Mucosa of descending colon (tissue), 3 donors: ENCODE measurements at places on chromosomes 16 and 17.

DNA sequence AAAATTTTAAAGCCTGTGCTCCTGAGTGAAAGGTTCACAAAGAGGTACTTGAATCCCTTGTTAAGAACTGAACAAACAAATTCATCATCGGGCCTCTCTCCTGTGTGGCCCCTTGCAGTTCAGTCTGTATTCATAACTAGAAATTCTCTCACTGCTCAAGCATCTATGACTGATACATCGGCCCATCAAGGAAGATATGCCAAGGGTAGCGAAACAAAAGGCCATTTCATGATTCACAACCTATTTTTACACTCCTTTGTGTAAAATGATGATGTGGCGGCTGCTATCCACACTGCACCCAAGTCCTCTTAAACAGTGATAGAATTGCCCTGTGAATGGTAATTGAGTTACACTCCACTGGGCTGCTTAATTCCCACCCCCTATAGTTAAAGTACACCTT, 204.6 kb downstream of the STX8 start:
- DNase-seq, result no peak

DNA sequence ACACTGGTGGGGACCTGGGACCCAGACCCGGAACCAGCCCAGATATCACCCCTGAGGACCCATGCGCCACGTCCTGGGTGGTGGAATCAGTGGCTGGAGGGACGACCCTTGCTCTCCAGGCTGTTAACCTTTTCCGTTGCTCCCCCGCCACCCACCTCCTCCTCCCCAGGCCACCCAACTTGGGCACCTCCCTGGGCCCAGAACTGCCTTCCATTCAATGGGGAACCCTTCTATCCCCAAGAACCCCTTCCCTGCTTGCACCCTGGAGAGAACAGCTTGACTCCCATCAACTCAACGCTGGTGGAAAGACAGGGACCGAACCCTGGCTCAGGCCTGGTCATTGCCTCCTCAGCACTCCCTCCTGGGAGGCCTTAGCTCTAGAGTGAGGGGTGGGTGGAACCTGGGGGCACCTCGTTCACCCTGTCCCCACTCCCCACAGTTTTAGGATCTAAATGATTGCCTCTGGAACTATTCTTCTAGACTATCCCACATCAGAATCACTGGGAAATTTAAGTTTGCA, 5.7 kb upstream of the IL32 start:
- no peak for DNase-seq

- DNase-seq, result peak; percentile 86
Observed at GRCh38 chr17:15502369-15503112, 35.1 kb upstream of the CDRT4 start.

DNA sequence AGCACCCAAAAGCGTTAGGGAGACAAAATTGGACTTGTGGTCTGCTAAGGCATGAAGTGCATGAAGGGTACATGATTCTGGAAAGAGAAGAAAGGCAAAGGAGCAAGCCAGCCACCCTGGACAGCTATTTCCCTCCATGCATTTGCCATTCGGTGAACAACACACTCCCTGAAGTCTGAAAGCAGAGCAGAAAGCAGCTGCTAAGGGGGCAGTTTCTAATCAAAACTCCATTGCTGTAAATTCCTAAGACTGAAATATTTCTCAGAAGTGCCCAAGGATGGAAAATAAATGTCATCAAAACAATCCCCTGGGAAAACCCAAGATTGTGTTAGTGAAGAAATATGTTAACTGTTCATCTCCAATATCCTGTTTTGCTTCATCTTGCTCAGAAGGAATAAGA, 44.3 kb downstream of the PMP22 start:
- DNase-seq, result no peak

DNA sequence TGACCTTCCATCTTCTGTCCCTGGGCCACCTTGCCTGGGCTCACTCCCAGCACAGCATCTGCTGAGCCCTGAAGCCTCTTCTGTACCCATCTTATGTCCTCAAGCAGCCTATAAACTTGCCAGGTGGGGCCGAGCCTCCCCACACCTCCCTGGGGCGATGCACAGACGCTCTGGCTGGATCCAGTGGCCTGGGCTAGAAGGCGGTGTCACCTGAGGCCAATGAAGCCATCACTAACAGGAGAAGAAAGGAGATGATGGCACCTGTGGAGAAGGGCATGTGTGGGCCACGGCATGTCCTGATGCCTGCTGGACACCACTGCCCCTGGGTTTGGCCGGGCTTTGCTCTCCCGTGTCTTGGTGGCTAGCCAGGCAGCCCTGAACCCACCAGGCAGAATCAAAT, 45.5 kb downstream of the PEMT start:
- no peak for DNase-seq

- no peak for DNase-seq
Observed at GRCh38 chr16:65657071-65657494, 535.2 kb upstream of the CDH11 start.
